ENCODE measurements at places on chromosomes 1 and 21.

- H3K27ac ChIP-seq: no peak overlapping the region
- DNase-seq: no peak
- peaks cover 39% of the 10 kb centered on the region for H3K4me1 ChIP-seq
- no peaks in the 10 kb centered on the region for H3K36me3 ChIP-seq
- H3K27me3 ChIP-seq: no peaks in the 10 kb centered on the region
- no peak overlapping the region for H3K4me3 ChIP-seq
These were observed 15.6 kb upstream of the LY9 start for GRCh38 chr1:160780398-160780755.

DNA sequence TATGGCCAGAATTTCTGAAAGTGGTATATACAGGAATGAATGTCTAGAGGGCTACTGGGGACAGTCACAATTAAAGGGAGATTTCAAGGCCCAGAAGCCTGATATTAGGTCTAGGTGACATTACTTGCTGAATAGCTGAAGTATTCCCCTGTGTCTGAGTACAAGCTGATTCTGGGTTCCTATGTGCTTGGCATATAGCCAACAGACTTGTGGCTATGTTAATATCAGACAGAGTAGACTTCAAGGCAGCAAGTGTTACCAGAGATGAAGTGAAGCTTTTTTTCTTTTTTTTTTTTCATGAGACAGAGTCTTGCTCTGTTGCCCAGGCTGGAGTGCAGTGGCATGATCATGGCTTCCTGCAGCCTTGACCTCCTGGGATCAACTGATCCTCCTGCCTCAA, 8.3 kb downstream of the TTC4 start:
- no peak overlapping the region for H3K4me3 ChIP-seq
- no peak for DNase-seq
- peaks cover 91% of the 10 kb centered on the region for H3K36me3 ChIP-seq

DNA sequence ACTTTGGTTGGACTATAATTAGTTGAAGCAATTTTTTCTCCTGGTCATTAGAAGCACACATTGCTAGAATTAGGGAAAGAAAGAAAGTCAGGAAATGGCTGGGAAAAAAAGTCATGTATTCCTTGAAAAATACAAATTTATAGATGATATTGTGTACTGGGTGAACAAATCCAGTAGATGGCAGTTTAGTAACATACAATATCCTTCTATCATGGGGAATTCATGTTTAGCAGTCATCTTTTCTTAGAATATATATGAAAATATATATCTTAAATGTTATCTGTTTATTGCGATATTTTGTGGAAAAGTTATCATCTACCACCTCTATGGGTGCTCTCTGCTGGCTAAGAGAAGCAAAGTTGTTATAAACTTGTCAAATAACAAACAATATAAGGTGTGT, 13.1 kb upstream of the ZRANB2 start:
- DNase-seq: no peak
- peaks cover 5% of the 10 kb centered on the region for H3K27me3 ChIP-seq
- H3K4me1 ChIP-seq: no peaks in the 10 kb centered on the region
- no peaks in the 10 kb centered on the region for H3K36me3 ChIP-seq
- no peak overlapping the region for H3K4me3 ChIP-seq
- H3K27ac ChIP-seq: no peak overlapping the region

- H3K27me3 ChIP-seq: peaks cover 97% of the 10 kb centered on the region
- DNase-seq: no peak
- H3K36me3 ChIP-seq: peaks cover 15% of the 10 kb centered on the region
- peak overlapping the region; percentile 88 for H3K4me3 ChIP-seq
These were observed 10.3 kb downstream of the SIM2 start for GRCh38 chr21:36709030-36709867.

GRCh38 chr21:17602874-17603273, 9.8 kb downstream of the BTG3 start:
- H3K27ac ChIP-seq: no peak overlapping the region
- H3K36me3 ChIP-seq: peaks cover 29% of the 10 kb centered on the region
- H3K4me1 ChIP-seq: peaks cover 8% of the 10 kb centered on the region
- no peak for DNase-seq

DNA sequence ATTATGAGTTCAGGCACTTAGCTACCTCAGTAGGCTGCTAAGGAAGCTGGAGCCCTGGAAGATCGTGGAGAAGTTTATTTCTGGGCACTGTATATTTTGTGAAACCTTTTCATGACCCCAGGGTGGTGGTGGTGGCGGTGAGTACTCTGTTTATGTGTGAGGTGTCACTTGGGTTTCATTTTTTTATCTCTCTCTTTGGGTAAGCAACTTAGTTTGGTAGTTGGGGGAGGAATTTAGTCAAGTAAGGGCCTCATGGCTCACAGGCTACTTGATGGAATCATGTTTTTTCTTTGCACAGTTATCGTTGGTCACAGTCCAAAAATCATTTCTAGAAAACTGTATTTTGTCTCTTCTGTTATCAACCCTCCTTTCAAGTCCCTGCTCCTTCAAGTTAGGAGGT, 33.9 kb downstream of the C1orf141 start:
- no peak for DNase-seq
- peak overlapping the region; percentile 81 for H3K27ac ChIP-seq
- no peak overlapping the region for H3K4me3 ChIP-seq
- peaks cover 3% of the 10 kb centered on the region for H3K27me3 ChIP-seq
- H3K4me1 ChIP-seq: no peaks in the 10 kb centered on the region

- no peak overlapping the region for H3K27ac ChIP-seq
- no peaks in the 10 kb centered on the region for H3K36me3 ChIP-seq
- H3K4me1 ChIP-seq: no peaks in the 10 kb centered on the region
- H3K4me3 ChIP-seq: no peak overlapping the region
- DNase-seq: no peak
These were observed 11.8 kb downstream of the DMRTB1 start for GRCh38 chr1:53471000-53471399.

- no peaks in the 10 kb centered on the region for H3K27me3 ChIP-seq
- H3K4me1 ChIP-seq: peaks cover 28% of the 10 kb centered on the region
- H3K36me3 ChIP-seq: peaks cover 9% of the 10 kb centered on the region
- DNase-seq: no peak
These were observed 1.9 kb upstream of the ITPKB start for GRCh38 chr1:226741009-226741408.

GRCh38 chr1:25780318-25781129, 19.5 kb upstream of the SELENON start:
- H3K27me3 ChIP-seq: no peaks in the 10 kb centered on the region
- H3K4me3 ChIP-seq: no peak overlapping the region
- peak overlapping the region; percentile 16 for H3K27ac ChIP-seq
- no peaks in the 10 kb centered on the region for H3K36me3 ChIP-seq
- peaks cover 5% of the 10 kb centered on the region for H3K4me1 ChIP-seq

DNA sequence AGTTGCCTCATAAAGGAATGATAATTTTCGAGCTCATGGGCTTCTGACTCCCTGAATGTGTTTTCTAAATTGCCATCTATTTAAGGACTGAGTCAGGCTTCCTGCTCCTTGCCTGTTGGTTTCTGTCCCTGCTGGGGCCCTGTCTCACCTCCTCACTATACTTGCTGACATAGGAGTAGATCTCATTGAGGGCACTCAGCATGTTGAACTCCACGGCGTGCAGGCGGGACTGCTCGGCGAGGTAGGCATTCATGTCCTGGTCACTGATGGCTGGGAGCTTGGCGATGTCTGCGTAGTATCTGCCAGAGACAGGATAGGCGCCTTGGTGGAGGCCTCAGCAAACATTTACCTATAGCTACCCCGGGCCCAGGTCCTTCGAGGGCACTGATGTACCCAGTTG, 116.9 kb upstream of the CD34 start:
- no peak overlapping the region for H3K4me3 ChIP-seq
- DNase-seq: no peak
- H3K27me3 ChIP-seq: no peaks in the 10 kb centered on the region
- no peaks in the 10 kb centered on the region for H3K4me1 ChIP-seq

DNA sequence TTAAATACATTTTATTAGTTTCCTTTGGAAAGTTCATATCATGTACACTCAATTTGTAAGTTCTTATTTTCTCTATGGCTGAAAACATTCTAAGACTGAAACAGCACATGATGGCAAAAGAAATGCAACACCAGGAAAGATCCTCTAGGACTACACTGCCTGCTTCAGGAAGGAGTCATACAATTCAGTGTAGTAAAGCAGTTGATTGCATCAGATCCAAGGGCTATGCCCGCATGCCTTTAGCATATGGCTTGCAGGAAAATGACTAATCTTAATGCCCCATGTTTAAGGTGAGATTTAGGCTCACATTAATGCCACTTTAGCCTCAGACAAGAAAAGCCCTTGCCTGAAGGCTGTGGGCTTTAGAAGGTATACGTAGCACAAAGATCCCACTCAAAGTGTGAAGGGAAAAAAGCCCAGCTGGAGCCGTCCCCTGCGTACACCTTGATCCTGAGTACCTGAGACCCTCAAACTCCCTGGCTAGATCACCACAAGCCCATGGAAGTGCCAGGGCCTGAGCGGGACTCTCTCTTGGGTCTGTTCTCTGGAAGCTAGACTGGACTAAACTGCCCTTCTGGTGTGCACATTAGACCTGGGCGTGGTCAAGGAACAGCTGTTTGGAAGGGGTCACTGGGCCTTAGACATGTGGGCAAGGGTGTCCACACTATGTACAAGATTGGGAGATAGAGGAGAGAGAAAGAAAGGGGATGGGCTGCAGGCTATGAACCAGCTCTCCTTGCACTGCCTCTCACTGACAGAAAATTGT, 52.9 kb downstream of the ESRRG start:
- no peak overlapping the region for H3K4me3 ChIP-seq
- H3K27ac ChIP-seq: no peak overlapping the region
- DNase-seq: no peak
- no peaks in the 10 kb centered on the region for H3K27me3 ChIP-seq
- no peaks in the 10 kb centered on the region for H3K4me1 ChIP-seq

DNA sequence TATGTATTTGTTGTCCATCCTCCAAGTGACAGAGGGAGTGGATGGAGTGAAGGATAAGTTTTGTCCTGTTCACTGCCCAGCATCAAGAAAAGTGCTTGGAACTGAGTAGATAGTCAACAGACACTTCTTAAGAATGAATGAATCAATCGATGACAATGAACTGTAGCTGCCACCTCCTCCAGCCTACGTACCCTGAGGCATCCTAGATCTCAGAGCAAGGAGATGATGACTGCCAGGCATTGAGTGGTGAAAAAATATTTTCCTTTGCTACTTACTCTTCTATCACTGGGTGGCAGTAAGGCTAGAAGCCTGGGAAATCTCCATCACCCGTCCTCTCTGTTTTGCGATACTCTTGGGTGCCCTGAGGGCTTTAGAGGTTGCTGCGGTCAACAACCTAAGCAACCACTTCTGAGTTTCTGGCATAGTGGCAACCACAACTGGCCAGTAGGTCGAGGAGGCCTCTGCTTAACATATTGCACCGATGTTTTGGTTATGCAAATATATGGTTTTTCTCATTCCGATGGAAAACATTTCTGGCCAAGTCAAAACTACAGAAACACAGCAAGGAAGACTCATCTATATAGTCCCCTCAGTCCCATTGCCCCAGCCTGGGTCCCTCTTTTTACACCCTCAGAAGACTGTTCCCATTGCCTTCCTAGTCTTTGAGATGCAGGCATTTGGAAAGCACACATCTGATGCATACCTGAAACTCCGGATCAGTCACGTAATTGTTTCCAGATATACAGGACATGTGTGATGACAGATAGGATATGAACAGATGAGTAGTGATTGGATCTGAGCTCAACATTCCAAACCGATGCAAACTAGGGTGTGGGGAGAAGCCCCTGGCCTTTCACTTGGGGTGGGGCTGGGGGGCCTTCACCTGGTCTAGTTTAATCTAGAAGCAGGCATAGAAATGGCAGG, 136.8 kb downstream of the RUNX1 start:
- H3K4me3 ChIP-seq: no peak overlapping the region
- H3K27ac ChIP-seq: peak overlapping the region; percentile 42
- no peaks in the 10 kb centered on the region for H3K27me3 ChIP-seq
- DNase-seq: no peak

DNA sequence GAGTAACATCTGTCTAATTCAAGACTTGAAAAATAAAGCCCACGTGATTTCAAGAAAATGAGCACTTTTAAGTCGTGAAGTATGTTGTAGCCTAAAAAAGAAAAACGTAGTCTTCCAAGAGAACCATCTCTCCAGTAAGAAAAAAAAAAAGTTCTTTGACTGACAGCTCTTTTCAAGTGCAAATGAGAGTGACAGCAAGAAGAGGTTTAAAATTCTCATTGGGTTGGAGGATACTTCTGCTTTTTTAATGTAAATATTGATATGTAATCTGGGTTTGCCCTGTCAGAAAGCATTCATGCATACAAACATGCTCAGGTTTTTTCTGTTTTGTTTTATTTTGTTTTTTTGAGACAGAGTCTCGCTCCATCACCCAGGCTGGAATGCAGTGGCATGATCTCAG, 32.3 kb upstream of the PRDM2 start:
- DNase-seq: no peak
- no peak overlapping the region for H3K4me3 ChIP-seq
- H3K36me3 ChIP-seq: no peaks in the 10 kb centered on the region
- H3K27me3 ChIP-seq: no peaks in the 10 kb centered on the region
- H3K27ac ChIP-seq: no peak overlapping the region

GRCh38 chr1:24427545-24427862, 11.9 kb downstream of the NIPAL3 start:
- DNase-seq: no peak
- H3K27ac ChIP-seq: peak overlapping the region; percentile 78
- H3K4me1 ChIP-seq: peaks cover 41% of the 10 kb centered on the region
- H3K27me3 ChIP-seq: no peaks in the 10 kb centered on the region
- peaks cover 1% of the 10 kb centered on the region for H3K36me3 ChIP-seq

DNA sequence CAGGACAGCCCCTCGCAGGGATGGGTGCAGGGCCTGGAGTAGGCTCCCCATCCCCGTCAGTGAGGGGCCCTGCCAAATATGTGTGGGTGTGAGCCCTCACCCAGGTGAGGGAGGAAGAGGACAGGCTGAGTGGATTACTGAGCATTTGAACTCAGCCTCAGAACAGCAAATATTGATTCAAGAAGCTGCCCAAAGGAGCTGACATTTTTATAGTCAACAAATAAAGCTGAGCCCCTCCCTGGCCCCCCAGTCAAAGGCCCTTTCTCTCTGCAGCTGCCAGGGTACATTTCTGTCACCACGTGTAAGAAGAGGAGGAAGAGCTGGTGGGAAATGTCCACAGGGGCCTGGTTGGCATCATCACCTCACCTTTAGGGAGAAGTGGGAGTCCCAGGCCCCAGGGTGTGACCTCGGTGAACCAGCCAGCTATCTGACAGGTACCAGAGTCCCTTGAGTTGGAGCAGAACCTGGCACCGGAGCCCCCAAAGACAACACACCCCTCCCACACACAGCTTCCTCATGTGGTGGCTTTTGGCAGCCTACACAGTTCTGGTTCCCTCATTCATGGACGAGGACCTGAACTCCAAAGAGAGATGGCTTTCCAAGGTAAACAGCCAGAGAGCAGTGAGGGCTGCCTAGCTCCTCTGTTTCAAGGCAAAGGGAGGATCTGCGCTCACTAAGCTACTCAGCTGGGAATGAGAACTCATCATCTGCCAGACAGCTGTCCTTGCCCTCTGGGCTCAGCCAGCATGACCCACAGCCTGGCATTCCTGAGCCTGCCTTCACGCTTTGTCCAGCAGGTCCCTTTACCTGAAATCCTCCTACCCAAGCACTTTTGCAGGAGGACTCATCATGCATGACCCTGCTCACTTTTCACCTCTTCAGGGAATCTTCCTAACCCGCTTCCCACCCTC, 43.0 kb upstream of the TENT5C start:
- H3K4me3 ChIP-seq: no peak overlapping the region
- H3K27me3 ChIP-seq: peaks cover 9% of the 10 kb centered on the region
- no peaks in the 10 kb centered on the region for H3K4me1 ChIP-seq
- no peak for DNase-seq

GRCh38 chr1:107963008-107963407, 2.0 kb downstream of the VAV3 start:
- H3K4me3 ChIP-seq: peak overlapping the region; percentile 96
- no peak for DNase-seq
- H3K36me3 ChIP-seq: no peaks in the 10 kb centered on the region
- H3K4me1 ChIP-seq: peaks cover 47% of the 10 kb centered on the region
- H3K27me3 ChIP-seq: no peaks in the 10 kb centered on the region
- H3K27ac ChIP-seq: peak overlapping the region; percentile 93
